Stimulated activated CD8-positive, alpha-beta memory T cell treated with anti-CD3 and anti-CD28 coated beads, Interleukin-4, amount 100 ng/mL, for 24 hours (primary cell): ENCODE measurements at places on chromosomes 11 and 22.

GRCh38 chr22:20315337-20316216 lies 4.3 kb downstream of the DGCR6L start:
- DNase-seq = no peak

DNA sequence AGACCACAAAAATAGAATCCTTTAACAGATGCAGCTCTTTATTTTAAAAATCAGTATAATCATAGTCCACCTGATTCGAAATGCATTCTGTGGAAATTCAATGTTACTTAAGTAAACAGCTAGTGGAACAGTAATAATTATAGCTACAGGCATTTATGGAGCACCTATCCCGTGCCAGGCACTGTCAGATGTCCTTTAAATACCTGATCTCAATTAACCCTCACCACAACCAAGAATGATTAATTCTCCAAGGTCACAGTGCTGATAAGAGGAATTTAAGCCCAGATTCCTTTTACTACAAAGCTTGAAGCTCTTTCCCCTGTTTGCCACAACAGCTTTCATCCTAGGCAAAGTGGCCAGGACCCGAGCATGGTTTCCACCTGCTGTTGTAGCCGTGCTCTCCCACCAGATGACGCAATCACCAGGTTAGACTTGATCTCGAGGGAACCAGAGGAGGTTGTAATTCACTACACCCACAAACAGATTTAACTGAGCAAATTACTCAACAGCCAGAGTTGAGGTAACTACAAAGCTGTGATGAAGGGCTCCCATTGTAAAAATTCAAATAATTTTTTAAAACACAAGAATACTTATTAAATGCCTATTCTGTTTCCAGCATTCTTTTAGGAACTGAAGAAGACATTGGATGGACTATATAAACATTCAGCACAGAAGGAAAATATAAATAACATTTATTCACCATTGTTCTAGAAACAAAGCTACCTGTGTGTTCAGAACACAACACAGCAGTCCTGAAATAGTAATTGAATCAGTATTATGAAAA lies 10.3 kb downstream of the PRDM10 start:
- DNase-seq = no peak

GRCh38 chr22:23062616-23063538 lies 7.4 kb upstream of the GNAZ start:
- no peak for DNase-seq

GRCh38 chr11:33539751-33540150 lies 160.9 kb downstream of the C11orf91 start:
- no peak for DNase-seq

- DNase-seq = no peak
These were observed 26.4 kb upstream of the PANX2 start for GRCh38 chr22:50144005-50144614.

GRCh38 chr11:114280696-114281095 lies 15.5 kb upstream of the NNMT start:
- DNase-seq = no peak

DNA sequence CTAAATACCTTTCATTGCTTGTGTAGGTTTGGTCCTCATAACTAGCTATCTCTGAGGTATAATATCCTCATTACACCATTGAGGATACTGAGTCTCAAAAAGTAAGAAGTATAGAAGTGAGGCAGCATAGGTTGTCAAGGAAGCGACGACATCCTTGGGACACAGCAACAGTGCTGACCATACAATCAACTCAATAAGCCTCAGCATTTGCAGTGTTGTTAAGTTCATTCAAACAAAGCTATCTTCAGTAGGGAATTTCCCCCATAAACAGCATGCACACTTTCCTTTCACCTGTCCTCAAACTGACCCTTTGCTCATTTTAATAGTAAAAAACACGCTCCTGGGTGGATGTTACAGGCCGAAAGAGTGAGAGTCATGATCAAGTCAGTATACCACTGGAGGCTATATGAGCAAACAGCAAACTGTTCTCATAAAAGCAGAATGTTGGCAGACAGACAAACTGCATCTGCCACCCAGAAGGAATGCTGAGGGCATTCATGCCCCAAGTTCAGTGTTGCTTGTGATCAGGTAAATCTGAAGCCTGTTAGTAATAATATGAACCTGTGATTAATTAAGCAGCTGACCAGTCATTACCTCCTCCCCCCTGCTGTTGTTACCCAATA lies 756.2 kb upstream of the TENM4 start:
- DNase-seq = no peak

DNA sequence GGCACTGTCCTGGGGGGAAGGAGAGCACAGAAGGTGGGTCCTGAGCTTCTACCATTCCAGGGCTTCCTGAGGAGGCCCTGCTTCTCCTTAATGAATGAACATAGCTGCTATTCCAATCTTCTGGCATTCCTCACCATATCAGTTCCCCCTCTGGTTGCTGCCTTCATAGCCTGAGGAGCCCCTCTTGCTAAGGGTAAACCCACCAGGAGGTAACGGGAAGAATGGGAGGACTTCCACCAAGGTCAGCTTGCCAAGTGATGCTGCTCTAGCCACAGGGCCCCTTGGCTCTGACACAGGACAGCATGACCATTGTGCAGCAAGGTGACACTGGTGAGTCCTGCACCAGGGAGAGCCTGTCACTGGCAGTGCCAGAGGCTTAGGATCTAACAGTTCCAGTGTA lies 1022.5 kb downstream of the TBC1D22A start:
- no peak for DNase-seq

- DNase-seq = no peak
These were observed 145.2 kb downstream of the FBXO7 start for GRCh38 chr22:32619614-32620426.
